ENCODE measurements at places on chromosomes 3 and 15. TPM values are rescaled to one million over a fixed set of nuclear protein-coding genes. Genes with fewer than 3 reads are reported as not detected.

DNA sequence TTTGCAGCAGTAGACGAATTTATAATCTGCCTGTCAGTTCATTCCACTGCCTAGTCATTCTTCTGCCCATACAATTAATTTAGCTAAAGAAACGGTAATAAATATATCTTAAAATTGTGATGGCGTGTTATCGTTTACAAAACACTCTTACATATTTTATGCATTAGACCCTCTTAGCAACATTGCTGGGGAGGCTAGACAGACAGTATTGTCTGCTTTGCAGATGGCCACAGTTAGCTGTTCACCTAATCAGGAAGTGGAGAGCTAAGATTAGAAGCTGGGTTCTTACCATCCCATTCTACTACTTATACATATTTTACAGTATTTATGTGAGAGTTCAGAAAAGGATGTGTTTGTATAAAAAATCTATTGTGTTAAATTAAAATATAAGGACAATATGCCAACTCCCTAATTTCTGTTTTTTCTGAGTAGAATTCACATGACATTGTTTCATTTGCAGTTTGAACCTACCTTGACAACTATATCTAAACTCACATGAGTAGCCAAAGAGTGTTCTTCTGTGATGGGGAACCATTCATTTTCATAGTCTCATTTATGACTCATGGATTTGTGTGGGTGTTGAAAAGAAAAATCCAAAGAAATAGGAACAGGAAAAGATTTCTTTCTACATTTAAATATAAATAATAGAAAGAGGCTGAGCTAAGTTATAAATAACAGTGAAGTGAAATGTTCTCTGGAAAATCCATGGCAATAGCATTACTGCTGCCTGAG lies 41.7 kb upstream of the C3orf80 start:
- no peak for DNase-seq

DNA sequence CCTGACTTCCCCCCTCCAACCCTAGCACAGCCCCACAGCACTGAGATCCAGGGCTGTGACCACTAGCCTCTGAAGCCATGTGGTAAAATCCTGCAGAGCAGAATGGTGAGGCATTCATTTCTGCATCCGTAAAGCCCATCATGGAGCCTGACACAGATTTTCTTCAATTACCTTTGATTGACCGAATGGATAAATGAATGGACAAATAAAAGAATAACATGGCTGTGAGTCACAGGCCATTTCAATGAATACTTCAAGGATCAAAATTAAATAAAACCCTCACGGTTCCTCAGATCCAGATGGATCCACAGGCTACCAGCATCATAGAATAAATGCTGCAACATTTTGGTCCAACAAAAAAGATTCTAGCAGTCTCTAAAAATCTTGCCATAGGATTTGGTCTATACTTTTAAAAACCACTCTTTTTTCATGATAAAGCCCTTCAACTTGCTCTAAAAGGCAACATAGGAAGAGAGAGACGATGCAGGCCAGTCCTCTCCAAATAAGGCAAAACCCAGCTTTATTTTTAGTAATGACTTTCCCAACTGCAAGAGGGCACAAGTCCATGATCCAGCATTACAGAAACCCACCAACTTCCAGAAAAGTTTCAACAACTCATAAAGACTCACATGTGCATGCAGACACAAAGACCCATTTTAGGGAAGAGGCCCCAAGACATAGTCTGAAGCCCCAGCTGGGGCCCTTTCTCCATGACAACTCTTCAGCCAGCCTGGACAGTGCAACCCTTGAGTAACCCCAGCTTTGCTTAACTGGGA lies 52.4 kb upstream of the MRPS22 start:
- DNase-seq = no peak

DNA sequence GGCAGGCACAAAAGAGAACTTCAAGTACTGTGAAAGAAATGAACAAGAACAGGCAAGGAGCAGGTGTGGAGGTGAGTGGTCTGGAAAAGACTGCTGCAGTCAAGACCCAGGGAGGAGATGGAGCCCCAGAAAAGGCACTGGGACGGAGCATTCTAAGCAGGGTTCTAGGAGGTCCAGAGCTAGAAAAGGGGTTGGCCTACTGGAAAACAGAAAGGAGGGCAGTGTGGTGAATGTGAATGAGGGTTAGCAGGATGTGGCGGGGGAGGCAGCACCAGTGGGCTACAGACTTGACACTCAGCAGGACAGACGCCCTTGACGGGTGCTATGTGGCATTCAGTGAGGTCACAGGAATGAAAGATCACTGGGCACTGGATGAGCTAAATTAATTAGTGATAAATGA lies 75.7 kb downstream of the SENP2 start:
- no peak for DNase-seq

DNA sequence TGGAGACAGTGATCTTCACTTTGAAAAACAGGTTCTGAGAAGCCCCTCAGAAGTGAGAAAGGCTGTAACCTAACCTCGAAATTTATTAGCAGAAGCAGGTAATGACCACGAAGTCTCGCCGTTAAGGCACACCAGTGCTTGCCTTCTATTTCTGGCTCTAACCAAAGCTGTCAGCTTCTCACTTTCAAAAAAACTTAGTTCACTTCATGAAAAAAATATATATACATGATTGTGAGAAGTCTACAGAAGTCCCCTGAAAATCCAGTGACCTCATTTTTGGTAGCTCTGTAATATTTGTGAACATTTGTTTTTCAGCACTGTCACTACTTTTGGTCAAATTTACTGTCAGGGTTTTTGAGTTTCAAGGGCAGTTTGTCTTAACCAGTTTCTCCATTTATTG lies 19.1 kb upstream of the AKAP13 start:
- no peak for DNase-seq

DNA sequence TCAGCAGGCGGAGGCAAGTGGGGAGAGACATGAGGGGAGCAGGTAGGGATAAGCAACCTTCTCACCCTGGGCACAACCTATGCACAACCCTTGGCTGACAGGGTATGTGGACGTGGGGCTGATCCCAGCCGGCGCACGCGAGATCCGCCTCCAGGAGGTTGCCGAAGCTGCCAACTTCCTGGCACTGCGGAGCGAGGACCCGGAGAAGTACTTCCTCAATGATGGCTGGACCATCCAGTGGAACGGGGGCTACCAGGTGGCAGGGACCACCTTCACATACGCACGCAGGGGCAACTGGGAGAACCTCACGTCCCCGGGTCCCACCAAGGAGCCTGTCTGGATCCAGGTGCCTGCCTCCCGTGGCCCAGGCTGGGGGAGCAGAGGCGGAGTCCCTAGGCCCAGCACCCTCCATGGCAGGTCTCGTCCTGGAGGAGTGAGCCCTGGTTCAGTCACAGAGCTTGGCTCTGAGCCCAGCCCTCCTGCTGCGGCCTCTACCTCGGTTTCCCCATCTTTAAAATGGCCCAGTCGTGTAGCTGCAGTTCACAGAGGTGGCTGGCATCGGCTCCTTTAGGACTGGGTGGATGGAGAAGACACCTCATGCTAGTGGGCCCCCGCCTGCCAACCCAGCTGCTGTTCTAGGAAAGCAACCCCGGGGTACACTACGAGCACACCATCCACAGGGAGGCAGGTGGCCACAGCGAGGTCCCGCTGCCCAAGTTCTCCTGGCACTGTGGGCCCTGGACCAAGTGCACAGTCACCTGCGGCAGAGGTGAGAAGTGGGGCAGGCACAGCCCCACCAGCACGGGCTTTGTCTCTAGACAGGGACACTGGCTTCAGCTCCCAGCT lies 96.0 kb downstream of the TBC1D2B start:
- no peak for DNase-seq

DNA sequence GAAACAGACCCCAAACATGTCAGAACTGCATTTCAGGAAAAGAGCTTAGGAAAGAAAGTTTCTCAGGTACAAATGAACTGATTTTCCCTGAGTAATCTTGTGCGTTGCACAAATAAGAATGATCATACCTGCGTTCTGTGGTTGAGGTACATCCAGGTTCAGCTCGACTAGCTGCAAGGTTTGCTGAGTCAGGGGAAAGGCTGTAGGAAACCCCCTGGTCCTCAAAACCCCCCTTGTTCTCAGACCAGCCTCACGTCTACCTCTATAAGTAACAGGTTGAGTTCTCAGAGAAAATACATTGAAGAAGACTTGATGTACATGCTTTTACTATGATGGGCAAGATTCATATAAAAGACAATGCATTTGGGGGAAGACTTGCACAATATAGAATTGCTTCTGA lies 137.7 kb upstream of the ICE2 start:
- no peak for DNase-seq

GRCh38 chr15:92146511-92147150 lies 247.1 kb upstream of the ST8SIA2 start:
- DNase-seq = no peak

GRCh38 chr3:138678086-138678485 lies 69.5 kb downstream of the FAIM start:
- DNase-seq = no peak

GRCh38 chr3:62211675-62212429 lies 161.5 kb downstream of the FEZF2 start:
- no peak for DNase-seq

GRCh38 chr3:12955651-12956315 lies 114.4 kb upstream of the RPL32 start:
- DNase-seq = no peak

- DNase-seq = peak; percentile 54
Observed at GRCh38 chr3:122890077-122890719, 95.3 kb downstream of the SLC49A4 start.

GRCh38 chr3:72490688-72491435 lies 357.4 kb downstream of the SHQ1 start:
- no peak for DNase-seq

DNA sequence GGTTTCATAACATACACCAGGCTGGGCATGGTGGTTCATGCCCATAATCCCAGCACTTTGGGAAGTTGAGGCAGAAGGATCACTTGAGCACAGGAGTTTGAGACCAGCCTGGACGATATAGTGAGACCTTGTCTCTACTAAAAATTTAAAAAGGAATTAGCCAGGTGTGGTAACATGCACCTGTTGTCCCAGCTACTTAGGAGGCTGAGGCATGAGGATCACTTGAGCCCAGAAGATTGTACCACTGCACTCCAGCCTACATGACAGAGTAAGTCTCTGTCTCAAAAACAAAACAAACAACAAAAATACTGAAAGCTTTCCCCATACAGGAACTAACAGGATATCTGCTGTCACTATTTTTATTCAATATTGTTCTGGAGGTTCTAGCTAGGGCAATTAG lies 20.9 kb downstream of the GREM1 start:
- DNase-seq = no peak

DNA sequence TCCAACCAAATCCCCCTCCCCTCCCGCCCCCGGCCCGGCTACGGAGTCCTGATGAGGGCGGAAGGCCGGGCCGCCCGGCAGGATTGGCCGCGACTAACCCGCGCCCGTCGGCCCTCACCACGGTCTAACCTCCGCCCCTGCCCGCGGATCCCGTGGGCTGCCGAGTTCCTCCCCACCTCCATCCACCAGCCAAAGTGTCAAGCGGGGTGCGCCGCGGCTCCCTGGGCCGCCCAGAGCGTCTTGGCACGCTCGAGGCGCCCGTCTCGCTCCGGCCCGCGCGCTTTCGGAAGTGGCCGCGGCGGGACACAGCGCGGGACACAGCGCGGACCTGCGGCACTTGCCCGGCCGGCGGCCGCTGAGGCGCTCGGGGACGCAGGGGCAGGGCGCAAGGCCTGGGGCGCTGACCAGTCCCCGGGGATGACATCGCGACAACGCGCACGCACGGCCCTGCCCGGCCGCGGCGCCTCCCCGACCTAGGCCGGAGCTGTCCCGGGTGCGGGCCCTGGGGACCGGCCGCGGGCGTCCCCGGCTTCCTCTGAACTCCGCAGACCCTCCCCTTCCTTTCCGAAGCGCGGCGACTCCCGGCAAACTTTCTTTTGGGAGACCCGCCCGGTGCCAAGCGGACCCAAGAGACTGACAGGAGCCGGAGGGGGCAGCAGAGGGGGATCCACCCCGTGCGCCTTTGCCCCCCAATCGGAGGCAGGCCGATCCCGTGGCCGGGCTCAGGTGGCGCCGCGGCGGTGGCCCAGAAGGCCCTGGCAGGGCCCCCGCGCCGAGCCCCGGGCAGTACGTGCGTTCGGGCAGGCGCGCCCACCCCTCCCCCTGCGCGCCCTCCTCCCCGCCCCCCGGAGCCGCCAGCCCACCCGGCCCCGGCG lies 112.8 kb upstream of the ICE2 start:
- no peak for DNase-seq

- no peak for DNase-seq
Observed at GRCh38 chr15:59360896-59361295, 11.8 kb downstream of the MYO1E start.

DNA sequence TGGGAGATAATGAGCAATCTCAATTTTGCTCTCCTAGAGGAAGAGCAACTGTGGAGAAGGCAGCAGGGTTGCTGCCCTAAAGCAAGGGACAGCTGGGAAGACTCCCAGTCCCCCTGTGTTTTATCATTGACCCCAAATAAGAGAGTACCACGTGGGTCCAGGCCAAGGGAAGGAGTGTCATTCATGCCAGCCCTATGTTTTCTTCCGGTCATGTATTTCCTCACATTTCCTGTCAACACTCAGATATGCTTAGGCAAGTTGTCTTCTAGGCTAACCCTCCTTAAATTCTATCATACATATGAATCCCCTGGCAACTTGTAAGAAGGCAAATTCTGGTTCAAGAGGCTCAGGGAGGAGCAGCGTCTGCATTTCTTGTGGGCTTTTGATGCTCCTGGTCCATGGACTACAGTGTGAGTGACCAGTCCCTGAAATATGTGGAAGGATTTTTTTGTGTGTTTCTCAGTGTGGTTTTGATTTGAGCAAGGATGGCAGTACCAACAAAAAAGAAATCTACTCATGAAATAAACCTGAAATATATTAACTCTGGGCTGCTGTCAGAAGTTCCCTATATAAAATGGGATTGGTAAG lies 31.9 kb upstream of the RPP14 start:
- DNase-seq = no peak

GRCh38 chr15:67101911-67102598 lies 36.7 kb downstream of the SMAD3 start:
- peak; percentile 50 for DNase-seq

- no peak for DNase-seq
Observed at GRCh38 chr3:160140756-160141155, 84.5 kb upstream of the C3orf80 start.

- no peak for DNase-seq
Observed at GRCh38 chr3:148930752-148931151, 60.6 kb upstream of the GYG1 start.

DNA sequence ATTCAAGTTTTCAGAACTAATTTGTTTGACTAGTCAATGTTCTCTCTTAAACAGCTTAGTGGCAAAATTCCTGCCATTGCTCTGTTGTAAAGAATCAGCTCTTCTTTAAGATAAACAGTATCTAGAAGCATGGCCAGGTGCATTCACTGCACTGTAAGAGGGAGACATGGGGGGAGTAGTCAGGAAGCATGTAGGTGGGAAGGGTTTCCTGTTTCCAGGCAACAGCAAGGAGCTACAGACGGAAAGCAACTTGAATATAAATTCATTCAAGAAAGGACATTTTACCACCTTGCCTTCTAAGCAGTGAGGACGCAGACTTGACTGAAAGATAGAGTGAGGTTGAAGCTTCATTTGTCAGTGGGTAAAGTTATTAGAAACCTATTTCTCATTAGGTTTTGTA lies 55.3 kb downstream of the BBX start:
- no peak for DNase-seq

The TLNRD1 gene
- polyA plus RNA-seq = 7.0 TPM

The ZNF106 gene
- polyA plus RNA-seq = 8.3 TPM

The PLS1 gene
- 279 TPM for polyA plus RNA-seq

The HTR3E gene
- 0.06 TPM for polyA plus RNA-seq

The RYK gene
- polyA plus RNA-seq = 13.2 TPM

The MST1R gene
- polyA plus RNA-seq = 145 TPM

The MYZAP gene
- 25.2 TPM for polyA plus RNA-seq

The TMEM266 gene
- 1.1 TPM for polyA plus RNA-seq

The ISLR2 gene
- polyA plus RNA-seq = 1.1 TPM

Data from small intestine (tissue), 16 donors.